ENCODE measurements at places on chromosomes 1 and 21.

- no peak for DNase-seq
Observed at GRCh38 chr21:37181059-37181458, 86.1 kb downstream of the VPS26C start.

GRCh38 chr1:69993810-69994209, 211.6 kb downstream of the LRRC40 start:
- DNase-seq, result no peak

GRCh38 chr1:201169203-201169602, 14.9 kb upstream of the TMEM9 start:
- DNase-seq, result no peak

DNA sequence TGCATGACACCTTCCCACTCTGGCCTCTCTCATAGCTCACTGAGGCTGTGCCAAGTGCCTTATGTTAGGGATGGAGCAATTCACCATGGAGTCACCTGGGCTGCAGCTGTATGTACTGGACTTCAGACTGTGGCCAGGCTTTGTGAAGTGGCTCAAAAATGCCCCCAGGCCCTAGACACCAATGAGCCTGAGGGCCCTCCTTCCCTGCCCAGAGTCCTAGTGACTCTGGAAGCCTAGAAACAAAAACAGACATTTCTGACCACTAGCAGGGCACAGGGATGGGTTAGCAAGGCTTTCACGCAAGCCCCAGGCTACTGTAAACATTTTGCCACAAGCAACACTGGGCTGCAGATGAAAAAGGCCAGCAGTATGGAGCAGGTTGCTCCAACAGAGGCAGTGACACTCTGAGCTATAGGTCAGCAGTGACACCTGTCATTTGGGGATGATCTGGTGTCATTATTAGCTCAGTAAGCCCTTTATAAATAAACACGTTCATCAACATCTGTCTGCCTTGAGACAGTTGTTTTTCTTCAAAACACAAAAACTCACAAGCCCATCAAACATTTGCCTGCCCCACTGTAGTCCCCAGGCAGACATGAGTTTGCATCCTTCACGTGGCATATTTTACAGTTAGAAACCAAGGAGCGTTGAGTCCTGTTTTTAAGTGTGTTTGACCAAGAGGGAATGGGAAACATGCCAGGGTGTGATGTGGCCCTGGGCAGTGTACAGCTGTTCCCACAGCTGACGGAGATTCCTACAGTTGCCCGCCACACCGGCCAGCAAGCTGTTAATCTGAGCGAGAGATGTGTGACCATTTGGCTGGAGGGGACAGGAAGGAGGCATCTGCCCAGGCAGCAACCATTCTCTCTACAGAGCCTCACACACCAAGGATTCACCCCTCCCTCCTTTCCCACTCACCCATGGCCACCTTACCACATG, 66.8 kb downstream of the KCNN3 start:
- no peak for DNase-seq

DNA sequence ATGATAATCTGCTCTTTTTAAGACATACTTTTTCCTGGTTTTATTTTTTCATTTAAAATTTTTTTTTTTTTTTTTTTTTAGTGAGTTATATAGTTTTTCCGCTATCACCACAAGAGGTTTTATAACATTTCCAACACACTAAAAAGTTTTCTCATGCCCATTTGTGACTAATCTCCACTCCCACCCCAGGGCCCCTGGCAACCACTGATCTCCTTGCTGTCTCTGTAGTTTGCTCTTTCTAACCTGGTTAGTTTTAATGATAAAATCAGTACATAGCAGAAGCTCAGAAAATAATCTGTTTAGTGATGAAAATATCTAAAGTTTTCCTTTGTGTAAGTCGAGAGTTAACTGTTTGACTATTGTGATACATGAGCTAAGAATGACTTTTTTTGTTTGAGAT, 41.8 kb downstream of the IARS2 start:
- DNase-seq, result no peak

DNA sequence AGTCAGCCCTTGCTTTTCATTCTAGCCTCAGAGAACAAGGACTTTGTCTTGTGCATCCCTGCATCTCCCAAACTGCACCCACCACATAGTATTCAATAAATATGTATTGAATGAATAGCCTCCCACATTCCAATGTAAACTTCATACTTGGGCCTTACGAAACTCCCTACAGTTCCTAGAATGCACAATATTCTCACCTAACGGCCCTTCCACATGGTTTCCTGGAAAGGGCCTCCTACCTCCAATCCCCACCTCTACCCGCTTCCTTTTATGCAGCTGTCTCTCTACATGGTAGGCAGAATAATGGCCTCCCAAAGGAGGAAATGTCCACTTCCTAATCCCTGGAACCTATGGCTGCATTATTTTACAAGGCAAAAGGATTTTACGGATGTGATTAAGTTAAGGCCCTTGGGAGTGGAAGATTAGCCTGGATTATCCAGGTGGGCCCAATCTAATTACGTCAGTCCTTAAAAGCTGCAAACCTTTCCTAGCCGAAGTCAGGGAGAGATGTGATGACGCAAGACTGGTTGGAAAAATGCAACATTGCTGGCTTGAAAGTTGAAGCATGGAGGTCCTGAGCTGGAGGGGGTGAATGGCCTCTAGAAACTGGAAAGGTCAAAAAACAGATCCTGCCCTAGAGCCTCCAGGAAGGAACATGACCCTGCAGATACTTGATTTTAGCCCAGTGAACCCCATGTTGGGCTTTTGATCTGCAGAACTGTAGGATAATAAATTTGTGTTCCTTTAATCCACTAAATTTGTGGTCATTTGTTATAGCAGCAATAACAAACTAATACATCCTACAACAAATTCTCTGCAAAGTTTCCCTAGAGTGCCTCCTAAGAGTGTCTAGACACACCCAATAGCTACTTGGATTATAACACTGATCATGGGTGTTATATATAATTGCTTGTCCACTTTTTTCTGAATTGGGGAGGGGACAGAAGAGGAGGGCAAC, 5.2 kb upstream of the PIK3C2B start:
- no peak for DNase-seq

DNA sequence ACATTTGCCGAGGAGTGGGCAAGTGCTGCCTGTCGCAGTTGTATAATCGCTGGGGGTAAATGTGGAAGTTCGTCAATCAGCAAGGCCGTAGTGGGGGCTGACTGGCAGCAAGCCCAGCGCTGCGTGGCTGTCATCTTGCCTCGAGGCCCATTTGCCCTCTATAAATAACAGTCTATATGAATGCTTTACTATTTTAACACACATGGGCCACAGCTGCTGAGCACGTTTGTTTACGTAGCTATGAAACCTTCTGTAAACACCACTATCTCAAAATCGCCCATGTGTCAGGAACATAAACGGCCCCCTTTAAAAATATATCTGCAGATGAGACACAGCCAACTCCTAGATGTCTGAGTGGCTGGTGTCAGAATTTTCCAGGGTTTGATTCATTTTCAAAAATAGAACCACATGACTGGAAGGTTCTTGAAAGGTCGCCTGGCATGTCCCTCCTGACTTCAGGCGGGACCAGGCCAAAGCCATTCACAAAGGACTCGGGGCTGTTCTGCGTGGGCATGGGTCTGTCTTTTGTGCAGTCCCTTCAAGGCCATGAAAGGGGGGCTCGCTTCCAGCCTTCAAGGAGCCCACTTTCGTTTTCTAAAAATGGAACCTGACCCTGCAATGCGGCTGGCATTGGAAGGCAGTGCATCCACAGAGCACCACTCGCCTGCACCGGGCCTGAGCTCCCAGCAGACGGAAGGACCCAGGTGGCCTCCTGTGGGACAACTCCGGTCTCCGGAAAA, 205.5 kb downstream of the KCNJ6 start:
- DNase-seq, result no peak

All from GDM1 (cell line).